ENCODE measurements at places on chromosomes 2 and 18.
A peak's percentile ranks its signal among the peaks of the same experiment; 100 is the strongest.

- no peak for ATAC-seq
Observed at GRCh38 chr2:201171259-201171814, 11.6 kb upstream of the CASP10 start.

- no peak for ATAC-seq
Observed at GRCh38 chr2:187684174-187684573, 129.9 kb upstream of the TFPI start.

GRCh38 chr2:232521959-232522622 is 1.9 kb downstream of the PRSS56 start:
- peak; percentile 62 for ATAC-seq

GRCh38 chr2:75655861-75656260 is 9.3 kb downstream of the MRPL19 start:
- ATAC-seq = no peak

GRCh38 chr2:67046591-67046990 is 350.5 kb upstream of the ETAA1 start:
- no peak for ATAC-seq

DNA sequence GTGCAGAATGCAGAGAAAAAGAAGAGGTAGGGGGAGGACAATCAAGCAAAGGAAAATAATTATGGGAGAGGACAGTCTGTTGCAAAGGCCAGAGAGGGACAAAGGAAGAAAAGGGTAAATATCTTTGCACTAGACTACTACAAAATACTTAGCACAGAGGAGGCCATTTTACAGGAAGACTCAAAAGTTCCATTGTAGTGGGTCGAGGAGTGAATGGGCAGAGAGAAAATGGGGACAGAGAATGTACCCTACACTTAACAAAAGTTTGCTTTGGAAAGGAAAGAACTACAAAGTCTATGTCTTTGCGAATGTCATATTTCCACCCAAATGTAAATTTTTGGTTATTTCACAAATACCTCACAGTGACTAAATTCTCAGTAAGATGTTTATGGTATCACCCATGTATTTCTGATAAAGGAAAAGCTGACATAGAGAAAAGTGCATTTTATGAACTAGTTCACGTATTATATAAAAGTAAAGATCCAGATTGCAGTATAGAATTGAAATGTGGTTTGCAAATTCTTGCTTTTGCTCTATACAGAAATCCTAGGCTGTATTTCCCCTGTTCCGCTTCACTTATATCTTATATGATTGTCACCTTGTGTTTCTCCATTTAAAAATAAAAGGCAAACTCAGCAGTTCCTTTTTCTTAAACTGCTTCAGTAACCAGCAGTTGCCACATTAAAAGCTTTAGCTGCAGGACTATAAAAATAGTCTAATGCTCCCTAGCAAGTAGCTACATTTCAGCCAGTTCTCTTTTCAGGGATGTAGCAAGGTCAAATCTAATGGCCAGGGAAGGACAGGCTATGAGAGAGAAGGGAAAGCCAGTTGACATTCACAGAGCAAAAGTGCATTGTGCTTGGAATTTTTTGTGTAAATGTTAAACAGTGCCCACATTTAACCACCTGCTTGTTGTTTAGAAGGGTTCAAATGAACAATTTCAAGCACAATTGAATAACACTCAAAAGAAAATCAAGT is 79.7 kb upstream of the CYTIP start:
- peak; percentile 75 for ATAC-seq

- no peak for ATAC-seq
Observed at GRCh38 chr2:158781353-158781961, 13.7 kb upstream of the DAPL1 start.

- ATAC-seq = no peak
Observed at GRCh38 chr2:216661051-216661450, 27.8 kb downstream of the IGFBP2 start.

- ATAC-seq = peak; percentile 35
Observed at GRCh38 chr2:16664809-16665747, 556 bp downstream of the CYRIA start.

DNA sequence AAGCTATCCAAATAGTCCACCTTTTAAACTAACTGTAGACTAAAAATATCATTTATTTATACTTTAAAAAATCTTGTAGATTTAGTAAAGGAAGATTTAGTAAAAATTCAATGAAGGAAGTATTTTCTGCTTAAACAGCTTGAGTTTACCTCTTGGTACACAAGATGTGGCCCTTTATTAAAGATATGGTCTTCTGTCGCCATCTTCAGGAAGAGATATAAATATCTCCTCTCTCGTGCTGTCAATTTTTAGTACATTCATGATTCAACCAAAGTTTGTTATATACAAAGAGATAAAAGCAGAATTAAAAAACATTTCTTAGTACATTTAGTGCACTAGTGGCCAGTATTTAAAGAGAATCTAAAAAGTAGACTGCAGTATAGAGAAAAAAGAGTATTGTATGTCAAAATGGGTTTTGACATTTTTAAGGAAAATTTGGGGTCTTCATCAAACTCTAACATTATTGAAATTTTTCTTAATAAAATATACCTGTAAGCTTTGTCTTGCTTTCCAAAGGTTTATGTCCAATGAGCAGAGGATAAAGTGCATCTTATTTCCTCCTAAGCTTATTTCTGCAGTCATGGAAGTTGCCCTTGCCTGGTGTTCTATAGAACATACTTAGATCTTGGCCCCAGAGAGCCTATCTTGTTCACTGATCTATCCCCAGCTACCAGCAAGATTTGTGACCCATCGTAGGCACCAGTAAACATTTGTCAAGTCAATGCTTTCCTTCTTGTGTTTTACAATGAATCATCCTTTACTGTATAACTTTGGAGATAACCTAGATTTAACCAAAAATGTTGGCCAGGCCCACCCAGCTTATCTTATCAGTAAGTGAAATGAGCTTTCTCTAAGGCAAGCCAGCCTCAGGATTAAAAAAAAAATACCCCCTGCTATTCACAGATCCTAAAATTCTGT is 18.5 kb upstream of the EML6 start:
- no peak for ATAC-seq

DNA sequence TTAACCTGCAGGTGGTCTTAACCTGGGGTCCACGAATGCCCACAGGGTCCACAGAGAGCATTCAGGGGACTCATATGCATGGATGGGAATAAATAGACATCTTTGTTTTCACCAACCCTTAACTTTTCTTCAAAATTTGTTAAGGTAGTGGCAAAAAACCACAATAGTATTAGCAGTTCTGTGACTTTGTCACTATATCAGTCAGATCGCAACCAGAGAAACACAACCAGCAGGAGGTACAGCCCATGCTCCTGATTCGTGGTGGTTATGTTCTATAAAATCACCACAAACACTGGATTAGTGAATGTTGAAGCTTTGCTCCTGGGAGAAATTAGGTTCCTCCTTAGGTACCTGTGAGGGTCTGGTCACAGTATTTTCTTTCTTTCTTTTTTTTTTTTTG is 31.6 kb downstream of the B3GNT7 start:
- no peak for ATAC-seq

GRCh38 chr2:161425728-161426454 is 9.8 kb downstream of the TBR1 start:
- no peak for ATAC-seq

DNA sequence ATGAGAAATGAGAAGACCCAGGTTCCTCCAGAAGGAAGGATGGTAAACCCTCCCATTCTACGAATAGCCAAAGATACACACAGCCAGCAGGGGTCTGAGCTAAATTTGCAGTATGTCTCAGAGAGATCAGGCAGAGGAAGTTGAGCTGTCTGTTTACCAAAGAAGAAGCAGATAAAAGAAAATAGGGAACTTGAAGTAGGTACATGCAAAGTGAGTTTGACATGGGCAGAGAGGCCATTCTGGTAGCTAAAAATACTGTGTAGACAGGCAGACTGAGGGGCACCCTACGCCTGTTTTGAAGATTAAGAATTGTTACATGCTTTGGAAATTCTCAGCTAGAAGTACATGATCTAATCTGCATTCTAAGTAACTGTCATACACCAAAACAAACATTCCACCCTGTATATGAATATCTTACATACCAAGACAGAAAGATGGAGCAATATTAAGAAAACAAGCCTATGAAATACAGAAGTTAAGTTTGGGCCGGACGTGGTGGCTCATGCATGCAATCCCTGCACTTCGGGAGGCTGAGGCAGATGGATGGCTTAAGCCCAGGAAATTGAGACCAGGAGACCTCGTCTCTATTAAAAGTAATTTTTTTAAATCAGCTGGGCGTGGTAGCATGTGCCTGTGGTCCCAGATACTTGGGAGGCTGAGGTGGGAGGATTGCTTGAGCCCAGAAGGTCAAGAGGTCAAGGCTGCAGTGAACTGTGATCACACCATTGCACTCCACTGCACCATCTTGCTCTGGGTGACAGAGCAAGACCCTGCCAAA is 157.9 kb downstream of the ANKRD44 start:
- peak; percentile 96 for ATAC-seq
